ENCODE measurements at places on chromosomes 4 and X.

GRCh38 chrX:7117587-7117986, 29.9 kb upstream of the STS start:
- no peak for DNase-seq

DNA sequence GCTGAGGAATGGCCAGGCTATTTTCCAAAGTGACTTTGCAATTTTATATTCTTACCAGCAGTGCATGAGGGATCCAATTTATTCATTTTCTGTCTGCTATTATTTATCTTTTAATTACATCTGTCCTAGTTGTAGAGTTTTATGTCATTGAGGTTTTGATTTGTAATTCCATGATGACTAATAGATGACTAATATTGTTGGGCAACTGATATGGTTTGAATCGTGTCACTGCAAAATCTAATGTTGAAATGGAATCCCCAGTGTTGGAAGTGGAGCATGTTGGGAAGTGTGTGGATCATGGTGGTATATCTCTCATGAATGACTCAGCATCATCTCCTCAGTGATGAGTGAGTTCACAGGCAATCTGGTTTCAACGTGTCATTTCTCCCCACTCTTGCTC, 201.5 kb downstream of the TBX22 start:
- no peak for DNase-seq

DNA sequence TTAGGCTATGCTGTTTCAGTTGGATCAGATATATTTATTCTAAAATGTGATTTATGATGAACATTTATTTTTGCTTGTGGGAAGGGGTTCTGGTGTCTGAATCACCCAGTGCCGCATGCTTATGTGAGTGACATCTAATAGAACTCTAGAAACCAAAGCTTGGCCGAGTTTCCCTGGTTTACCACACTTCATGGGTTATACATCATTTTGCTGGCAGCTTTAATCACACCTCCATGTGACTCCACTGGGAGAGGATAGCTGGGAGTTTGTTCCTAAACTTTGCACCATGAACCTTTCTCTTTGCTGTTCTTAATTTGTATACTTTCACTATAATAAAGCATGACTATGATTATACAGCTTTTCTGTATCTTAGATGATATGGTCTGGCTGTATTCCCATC, 382.9 kb downstream of the INPP4B start:
- no peak for DNase-seq

DNA sequence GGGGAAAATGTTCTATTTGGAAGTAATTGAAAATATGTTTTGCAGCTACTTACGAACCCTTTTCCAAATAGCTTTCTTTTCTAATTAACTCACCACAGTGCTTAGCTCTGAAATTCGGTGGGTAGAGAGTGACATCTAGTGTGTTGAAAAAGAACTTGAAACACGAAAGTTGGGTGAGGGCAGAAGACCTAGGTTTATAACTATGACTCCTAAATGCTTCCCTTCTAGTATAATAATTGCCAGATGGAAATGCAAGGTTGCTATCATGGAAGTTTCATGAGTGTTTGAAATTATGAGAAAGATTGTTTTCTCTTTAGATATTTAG, 77.3 kb upstream of the NOCT start:
- no peak for DNase-seq

- DNase-seq = no peak
Measured at GRCh38 chr4:146112389-146112788, 63.1 kb upstream of the LSM6 start.

- peak; percentile 60 for DNase-seq
Measured at GRCh38 chrX:115898382-115899001, 272.1 kb upstream of the AGTR2 start.

DNA sequence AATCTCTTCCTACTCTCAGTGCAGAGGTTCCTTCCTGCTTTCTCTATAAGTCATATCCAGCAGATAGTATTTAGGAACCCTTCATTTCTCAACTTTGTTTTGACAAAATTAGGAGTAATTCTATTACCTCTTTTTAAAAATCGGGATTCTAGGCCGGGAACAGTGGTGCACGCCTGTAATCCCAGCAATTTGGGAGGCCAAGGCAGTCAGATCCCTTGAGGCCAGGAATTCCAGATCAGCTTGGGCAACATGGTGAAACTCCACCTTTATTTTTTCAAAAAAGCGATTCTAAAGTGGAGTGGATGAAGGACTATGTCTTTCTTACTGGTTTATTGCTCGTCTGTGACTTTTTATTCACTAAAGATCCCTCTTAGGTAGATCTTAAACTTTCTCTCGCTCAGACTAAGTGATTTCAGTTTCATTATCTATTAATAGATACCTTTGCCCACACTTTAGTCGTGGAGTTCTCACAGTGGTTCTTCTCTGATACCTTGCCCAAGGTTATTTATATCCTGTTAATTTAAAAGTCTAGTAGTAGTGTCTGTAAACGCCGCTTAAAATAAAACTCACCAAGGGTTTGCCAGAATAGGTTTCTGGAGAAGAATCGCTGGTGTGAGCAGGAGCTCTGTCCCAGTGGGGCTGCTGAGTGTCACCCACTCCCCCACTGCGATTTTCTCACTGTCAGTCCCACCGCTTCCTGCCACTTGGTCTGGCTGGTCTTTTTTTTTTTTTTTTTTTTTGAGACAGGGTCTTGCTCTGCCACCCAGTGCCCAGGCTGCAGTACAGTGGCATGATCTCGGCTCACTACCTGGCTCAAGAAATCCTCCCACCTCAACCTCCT, 27.0 kb upstream of the TMEM131L start:
- DNase-seq = no peak

DNA sequence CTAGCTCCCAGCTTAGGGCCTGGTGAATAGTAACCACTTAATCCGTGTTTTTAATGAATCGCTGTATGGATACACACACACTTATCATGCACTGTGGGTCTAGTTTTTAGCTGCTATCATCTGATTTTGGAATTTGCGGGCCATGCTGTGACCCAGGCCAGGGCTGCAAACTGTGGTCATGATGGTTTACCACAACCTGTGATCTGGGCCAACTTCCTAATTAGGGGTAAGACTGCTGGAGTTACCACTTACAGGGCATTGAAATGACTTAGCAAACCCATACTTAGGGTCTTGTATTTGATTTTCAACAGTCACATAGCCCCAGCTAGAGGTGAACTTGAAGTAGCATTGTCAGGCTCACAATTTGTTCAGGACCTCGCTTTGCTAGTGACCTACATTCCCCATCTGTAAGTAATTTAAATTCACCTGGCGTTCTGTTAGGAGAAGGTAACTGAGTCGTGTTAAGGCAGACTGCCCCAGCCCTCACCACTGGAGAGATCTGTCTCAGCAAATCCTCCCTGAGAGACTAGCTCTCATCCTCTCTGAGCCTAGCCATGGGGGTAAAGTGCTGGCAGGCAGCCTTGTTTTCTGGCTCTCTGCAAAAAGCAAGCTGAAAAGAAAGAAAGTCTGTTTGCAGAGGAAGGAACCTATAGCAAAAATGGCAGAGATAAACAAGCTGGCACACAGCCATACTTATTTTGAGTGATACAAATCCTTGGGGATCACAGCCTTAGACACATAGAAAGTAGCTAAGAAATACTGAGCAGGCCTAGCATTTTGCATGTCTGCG, 33.8 kb upstream of the EGFL6 start:
- DNase-seq = no peak

DNA sequence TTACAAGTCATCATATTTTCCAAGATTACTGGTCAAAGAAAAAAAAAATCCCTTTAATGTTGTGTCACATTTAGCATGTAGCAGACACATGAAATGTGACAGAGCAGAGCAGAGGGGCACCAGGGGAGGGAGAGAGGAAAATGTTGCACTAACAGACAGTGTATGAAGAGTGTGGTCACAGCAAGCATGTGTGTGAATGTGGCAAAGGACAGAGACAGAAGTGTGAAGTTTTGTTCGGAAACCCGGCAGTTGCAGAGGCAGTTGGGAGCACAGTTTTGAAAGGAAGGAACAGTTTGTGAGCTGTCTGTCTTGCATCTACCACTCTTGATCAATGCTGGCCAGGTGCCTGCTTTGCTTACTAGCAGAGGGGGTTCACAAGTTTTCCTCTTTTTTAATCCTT, 83.9 kb upstream of the MAP3K15 start:
- DNase-seq = no peak

DNA sequence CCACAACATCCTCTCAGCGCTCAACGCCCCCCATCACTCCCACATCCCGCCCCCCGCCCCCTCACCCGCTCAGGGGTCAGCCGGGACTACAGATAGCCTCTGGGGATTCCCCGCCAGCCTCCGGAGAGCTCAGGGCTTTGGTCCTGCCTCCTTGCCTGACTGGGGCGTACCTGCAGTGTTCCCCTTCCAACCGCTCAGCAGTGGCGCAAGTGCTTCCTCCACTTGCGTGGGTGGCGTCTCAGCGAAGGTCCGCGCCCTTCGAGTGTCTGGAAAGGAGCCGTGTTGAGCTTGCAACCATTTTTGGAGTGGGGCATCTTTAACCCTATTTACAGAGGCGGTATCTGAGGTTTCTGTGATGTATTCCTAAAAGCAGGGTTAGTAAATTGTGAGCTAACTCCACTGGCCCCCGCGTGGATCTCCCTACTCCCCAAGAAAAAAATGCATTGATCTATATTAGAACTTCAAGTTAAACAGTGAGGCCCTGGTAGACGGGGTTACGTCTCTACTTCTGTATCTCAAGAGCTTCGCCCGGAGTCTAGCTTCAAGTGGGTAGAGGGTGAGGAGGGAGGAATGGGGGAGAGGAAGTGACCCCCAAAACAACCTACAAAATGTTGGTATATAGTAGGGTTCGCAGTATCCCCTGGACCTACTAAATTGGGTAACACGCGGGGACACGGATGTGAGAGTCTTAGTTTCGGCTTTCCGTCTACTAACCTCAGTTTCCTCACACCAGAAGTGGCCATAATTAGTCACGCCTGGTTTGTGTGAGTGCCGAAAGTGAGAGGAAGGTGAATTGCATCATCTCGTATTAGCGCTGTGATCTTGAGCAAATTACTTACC, 16.1 kb downstream of the NKX3-2 start:
- no peak for DNase-seq

DNA sequence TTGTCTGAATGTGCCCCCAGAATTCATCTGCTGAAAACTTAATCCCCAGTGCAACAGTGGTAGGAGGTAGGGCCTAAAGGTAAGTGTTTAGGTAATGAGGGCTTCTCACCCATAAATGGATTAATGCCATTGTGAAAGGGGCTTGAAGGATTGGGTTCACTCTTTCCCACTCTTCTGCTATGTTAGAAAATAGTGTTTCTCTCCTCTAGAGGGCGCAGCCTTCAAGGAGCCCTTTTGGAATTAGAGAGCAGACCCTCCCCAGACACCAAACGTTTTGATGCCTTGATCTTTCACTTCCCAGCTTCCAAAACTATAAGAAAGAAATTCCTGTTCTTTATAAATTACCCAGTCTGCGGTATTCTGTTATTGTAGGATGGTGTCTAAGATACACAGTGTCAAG, 706.4 kb downstream of the SMARCA1 start:
- DNase-seq = no peak

GRCh38 chrX:1464971-1465285, 12.2 kb upstream of the ASMTL start:
- DNase-seq = no peak

GRCh38 chrX:71958281-71958675, 47.6 kb downstream of the NHSL2 start:
- no peak for DNase-seq

GRCh38 chrX:74535086-74535407, 79.4 kb downstream of the RLIM start:
- no peak for DNase-seq

GRCh38 chr4:102809190-102809589, 18.2 kb downstream of the UBE2D3 start:
- DNase-seq = no peak

GRCh38 chr4:1053080-1053661, 41.7 kb downstream of the FGFRL1 start:
- no peak for DNase-seq

DNA sequence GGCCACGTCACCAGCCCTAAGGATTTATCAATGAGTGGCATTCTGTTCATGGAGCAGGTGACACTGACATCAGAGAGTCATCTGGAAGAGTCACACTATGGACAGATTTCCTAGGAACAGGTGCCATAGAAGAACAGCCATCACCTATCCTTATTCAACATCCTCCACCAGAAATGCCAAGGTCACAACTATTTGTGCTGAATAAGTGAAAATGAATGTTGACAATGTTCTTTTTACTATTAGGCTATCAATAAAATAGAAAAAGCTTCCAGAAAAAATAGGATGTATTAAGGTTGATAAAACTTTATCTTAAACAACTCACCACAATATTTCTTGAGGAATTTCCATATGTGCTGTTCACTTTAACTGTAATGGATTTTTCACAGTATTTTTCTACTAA, 62.9 kb downstream of the HAUS3 start:
- DNase-seq = no peak

DNA sequence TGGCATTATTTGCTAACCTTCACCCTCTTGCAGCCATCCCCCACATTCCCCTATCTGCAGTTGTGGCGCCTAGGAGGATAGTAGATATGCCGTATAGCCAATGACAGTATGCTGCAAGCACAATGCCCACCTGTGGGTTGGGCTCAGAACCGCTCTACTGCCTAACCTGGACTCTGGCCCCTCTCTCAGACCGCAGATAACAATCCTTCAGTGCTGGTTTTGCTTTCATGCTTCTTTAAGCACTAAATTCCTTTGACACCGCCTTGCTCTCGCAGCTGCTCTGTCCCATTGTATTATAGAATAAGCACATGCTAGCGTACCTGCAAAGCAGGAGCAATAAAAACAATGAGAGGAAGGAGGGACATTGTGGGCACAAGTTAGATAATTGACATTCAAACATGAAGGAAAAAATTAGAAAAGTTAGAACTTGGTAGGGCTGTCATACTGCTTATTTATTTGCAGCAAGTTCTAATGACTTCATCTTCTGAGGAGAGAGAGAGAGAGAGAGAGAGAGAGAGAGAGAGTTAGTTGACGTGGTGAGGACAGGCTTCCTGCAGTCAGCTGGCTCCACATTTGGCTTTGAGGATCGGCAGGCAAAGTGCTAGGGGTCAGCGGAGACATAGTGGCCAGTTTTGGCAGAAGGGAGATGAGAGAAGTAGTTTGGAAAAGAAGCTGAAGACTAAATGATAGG, 55.8 kb downstream of the WWC2 start:
- DNase-seq = no peak

GRCh38 chrX:71320126-71320525, 18.6 kb downstream of the ITGB1BP2 start:
- DNase-seq = no peak

- DNase-seq = no peak
Measured at GRCh38 chr4:52935317-52935716, 73.2 kb downstream of the RASL11B start.

GRCh38 chr4:99483636-99484035, 27.2 kb upstream of the C4orf17 start:
- DNase-seq = no peak

GRCh38 chrX:15672881-15673280, 8.3 kb upstream of the CLTRN start:
- no peak for DNase-seq

- no peak for DNase-seq
Measured at GRCh38 chr4:65066106-65066505, 604.2 kb downstream of the EPHA5 start.

DNA sequence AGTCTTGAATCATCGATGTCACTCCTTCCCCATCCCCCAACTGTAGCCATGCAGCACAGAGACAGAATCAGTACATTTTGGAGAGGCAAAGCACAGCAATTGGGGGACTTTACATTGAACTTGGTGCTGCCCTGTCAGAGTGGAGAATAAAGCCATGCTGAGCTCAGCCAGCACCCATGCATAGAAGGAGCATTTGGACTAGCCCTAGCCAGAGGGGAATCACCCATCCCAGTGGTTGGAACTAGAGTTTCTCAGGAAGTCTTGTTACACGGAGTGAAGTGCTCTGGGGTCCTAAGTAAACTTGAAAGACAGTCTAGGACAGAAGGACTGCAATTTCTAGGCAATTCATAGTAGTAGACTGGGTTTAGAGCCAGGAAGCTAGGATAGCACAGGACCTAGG, 49.6 kb downstream of the STPG2 start:
- DNase-seq = no peak

Measured in stimulated activated CD4-positive, alpha-beta T cell treated with anti-CD3 and anti-CD28 coated beads, TNF-alpha, amount 100 ng/mL, for 1 hour (primary cell).